ENCODE measurements at places on chromosomes 7 and 10. TPM values are rescaled to one million over a fixed set of nuclear protein-coding genes. Genes with fewer than 3 reads are reported as not detected.

DNA sequence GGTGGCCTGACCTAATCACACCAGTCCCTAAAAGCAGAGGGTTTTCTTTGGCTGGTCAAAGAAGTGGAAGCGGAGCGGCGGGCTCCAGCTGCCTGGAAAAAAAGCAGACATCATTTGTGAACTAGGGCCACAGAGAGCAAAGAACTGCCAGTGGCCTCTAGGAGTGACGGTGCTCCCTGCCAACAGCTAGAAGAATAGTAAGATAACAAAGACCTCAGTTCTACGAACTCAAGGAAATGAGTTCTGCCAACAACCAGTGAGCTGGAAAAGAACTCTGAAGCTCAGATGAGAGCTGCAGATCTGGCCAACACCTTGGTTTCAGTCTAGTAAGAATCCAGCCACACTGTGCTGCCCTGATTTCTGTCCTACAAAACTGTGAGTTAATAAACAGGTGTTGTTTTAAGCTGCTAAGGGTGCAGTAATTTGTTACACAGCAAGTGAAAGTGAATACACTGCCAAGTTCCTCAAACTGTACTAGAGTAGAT is 178.0 kb downstream of the SRPK2 start:
- DNase-seq: no peak

GRCh38 chr10:120749856-120750566 is 101.2 kb upstream of the WDR11 start:
- DNase-seq: no peak

- DNase-seq: no peak
These were observed 32.6 kb downstream of the USP6NL start for GRCh38 chr10:11578802-11579255.

- DNase-seq: no peak
These were observed 306.4 kb downstream of the FGFR2 start for GRCh38 chr10:121291823-121292222.

TMEM229A gene
- not detected for total RNA-seq

TBL2 gene
- 16.5 TPM for total RNA-seq

MXI1 gene
- total RNA-seq: 52.0 TPM

DTX2 gene
- total RNA-seq: 9.5 TPM

CACNB2 gene
- 0.65 TPM for total RNA-seq

ARHGEF35 gene
- 3.6 TPM for total RNA-seq
